ENCODE measurements at places on chromosomes 6 and 20.

DNA sequence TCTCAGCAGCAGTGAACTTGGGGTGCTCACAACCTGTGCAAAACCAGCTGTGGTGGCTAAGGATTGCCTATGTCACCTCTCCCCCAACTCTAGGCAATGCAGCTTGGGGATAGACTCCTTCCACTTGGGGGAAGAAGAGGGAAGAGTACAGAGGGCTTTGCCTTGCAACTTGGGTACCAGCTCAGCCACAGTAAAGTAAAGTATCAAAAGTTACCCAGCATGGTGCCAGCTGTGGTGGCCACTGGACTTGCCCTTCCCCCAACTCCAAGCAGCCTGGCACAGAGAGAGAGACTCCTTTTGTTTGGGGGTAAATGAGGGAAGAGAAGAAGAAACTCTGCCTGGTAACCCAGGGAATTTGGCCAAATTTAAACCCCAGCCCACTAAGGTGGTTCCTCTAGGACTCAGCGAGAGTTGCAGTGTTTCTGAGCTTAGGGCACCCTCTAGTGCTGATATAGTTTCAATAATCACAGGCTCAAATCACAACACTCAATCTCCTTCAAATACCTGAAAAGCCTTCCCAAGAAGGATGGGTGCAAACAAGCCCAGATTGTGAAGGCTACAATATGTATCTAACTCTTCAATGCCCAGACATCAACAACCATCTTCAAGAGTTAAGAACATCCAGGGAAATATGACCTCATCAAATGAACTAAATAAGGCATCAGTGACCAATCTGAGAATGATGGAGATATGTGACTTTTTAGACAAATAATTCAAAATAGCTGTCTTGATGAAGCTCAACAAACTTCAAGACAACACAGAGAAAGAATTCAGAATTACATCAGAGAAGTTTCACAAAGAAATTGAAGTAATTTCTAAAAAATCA, 7.6 kb upstream of the DEFB129 start:
- DNase-seq, result no peak

DNA sequence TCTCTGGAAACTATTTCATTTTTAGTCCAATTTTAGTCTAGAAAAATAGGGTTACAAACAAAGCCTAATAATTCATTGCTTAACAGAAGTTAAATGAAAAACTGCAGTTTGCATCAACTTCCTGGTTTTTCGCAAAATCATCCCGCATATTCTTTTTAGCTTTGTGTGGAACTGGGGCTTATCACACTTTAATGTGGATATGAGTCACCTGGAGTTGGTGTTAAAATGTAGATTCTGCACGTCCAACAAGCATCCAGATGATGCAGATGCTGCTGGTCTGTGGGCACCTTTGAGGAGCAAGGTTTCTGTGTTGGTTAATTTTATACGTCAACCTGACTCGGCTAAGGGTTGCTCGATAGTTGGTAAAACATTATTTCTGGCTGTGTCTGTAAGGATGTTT, 126.1 kb downstream of the PLCB4 start:
- no peak for DNase-seq

GRCh38 chr20:51259455-51259854, 236.5 kb upstream of the KCNG1 start:
- DNase-seq, result no peak

- no peak for DNase-seq
Observed at GRCh38 chr6:162845972-162846371, 118.2 kb downstream of the PACRG start.

DNA sequence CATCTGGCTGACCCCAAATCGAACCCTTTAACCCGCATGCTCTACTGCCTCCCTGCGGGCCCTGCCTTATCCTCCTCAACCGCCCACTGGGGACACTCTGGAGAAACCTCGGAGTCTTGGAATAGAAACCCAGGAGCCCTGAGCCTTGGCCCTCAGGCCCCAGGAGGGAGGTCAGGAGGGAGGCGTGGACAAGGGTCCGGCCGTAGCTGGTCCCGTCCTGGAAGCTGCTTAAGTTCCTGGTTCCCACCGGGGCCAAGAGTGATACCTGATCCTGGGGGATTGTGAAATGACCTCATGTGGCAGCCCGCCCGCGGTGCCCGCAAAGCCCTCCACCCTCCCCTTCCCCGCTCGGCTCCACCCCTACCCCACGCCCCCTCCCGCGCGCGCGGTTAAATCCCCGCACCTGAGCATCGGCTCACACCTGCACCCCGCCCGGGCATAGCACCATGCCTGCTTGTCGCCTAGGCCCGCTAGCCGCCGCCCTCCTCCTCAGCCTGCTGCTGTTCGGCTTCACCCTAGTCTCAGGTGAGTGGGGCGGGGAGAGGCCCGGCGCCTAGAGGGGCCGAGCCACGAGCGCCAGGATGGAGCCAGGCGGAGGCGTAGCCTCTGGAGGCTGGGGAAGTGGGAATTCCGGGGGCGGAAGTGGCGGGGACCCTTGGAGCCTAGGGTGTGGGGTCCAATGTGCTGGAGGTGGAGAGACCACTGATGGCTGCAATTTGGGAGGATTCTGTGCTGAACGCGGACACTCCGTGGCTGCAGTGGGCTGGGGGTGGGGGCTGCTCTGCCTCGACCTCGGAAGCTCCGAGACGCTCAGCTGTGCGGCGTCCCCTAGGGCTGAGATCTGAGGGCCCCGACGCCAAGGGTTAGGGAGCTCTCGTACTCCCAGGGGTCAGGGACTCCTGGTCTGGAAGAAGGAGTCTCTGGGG, at the start of gene WFDC2:
Gene WFDC2 (plus strand): TSS at position 418 of the 926 bp plus-strand sequence. CDS start 29 bp downstream, at position 447.
- DNase-seq, result no peak
